Frontal cortex (tissue), 4 donors: ENCODE measurements at places on chromosomes 5 and 9. TPM values are rescaled to one million over a fixed set of nuclear protein-coding genes. Genes with fewer than 3 reads are reported as not detected.

The ANKRD31 gene
- 0.82 TPM for total RNA-seq

The IGFBPL1 gene
- 42.0 TPM for total RNA-seq

The SLC6A19 gene
- total RNA-seq: not detected

The EGFLAM gene
- 2.9 TPM for total RNA-seq

The GPX8 gene
- total RNA-seq: 1.2 TPM

The SMIM27 gene
- 3.3 TPM for total RNA-seq

The PCDHGB1 gene
- 6.1 TPM for total RNA-seq

The ERAP2 gene
- 6.1 TPM for total RNA-seq

The ROPN1L gene
- total RNA-seq: 1.2 TPM

The SSNA1 gene
- 24.5 TPM for total RNA-seq
